H1 (cell line): ENCODE measurements at places on chromosomes 7 and 10.

DNA sequence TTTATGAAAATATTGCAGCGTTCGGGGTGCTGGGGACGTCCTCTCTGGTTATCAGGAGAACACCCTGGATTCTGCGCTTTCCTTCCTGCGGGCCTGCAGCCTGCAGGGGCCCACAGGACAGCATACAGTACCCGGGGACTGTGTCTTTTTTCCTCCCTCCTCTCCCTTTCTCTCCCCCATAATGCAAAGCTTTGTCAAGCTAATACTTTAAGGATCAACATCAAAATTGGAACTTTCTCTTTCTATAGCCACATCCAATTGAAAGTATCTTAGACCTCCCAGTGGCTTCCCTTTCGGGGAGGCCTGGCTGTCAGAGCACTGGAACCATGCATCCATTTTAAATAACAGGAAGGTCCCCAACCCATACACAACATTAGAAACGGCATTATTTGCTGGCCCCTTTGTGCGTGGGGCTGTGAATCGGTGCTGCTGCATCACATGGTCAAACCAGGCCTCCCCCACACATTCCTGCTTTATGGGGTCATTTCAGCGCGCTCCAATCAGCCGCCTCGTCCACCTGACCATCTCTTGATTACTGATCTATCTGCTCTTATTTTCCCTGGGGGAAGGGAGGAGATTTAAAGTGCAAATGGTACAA, 505.1 kb downstream of the DNAJB6 start:
- DNase-seq: no peak

GRCh38 chr7:117718116-117718835, 155.0 kb downstream of the CTTNBP2 start:
- no peak for DNase-seq

GRCh38 chr10:47365431-47366180, 17.4 kb downstream of the RBP3 start:
- DNase-seq: no peak

GRCh38 chr10:35442028-35442427, 105.7 kb downstream of the CCNY start:
- DNase-seq: no peak

GRCh38 chr7:106112972-106113421, 885 bp upstream of the SYPL1 start:
- DNase-seq: no peak

DNA sequence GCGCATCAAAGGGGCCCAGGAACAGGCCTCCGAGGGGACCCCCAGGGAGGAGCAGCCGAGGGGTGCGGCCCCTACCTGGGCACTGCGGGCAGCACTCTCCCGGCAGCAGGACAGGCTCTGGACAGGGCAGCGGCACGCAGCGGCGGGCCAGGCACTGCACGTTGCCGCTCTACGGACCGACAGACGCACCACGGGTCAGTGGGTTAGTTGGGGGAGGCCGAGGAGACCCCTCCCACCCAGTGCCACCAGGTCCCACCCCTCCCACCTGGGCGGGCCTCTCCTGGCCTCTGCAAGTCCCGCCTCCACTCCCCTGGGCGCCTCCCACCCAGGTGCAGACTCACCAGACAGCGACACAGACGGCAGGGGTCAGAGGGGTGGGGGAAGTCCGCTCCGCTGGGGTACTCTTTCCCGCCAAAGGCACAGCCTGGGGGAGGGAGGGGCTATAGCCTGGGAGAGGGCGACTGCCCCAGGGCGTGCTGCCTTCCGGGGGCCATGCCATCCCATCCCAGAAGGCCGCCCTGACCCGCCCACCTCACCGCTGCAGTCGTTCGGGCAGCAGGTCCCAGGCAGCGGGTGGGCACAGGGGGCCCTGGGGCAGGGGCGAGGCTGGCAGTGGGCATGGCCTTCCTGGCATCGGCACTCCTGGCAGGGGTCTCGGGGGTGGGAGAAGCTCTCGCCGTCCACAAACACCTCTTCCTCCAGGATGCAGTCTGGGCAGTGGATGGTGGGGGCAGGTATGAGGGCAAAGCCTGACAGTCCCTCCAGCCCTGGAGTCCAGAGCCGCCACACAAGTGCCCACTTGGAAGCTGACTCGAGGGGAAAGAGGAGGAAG, 19.2 kb downstream of the KCP start:
- no peak for DNase-seq

- no peak for DNase-seq
Observed at GRCh38 chr10:114181971-114182370, 2.8 kb downstream of the TDRD1 start.

- DNase-seq: peak; percentile 67
Observed at GRCh38 chr10:96089670-96090462, 40.2 kb upstream of the ZNF518A start.

GRCh38 chr7:2993868-2994267, 49.8 kb downstream of the CARD11 start:
- DNase-seq: no peak

GRCh38 chr7:100102950-100103840, 1.8 kb downstream of the AP4M1 start:
- no peak for DNase-seq

GRCh38 chr7:151517601-151518104, 2.0 kb downstream of the RHEB start:
- DNase-seq: no peak

DNA sequence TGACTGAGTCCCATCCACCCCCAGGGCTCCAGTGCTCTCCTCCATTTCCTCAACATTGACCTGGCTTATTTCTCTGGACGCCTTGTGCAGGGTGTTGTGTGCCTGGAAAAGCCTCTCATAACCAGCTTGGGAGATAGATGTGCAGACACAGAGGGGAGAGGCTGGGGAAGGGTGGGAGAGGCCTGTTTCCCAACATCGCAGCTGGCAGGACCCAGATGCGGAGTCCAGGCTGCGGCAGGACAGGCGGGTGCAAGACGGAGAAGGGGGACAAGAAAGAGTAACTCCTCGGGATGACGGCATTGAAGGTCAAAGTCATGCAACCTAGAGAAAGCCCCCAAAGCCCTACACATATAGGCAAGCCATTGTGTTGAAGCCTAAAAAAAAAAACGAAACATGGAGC, 54.1 kb upstream of the ANTXRL start:
- DNase-seq: no peak

DNA sequence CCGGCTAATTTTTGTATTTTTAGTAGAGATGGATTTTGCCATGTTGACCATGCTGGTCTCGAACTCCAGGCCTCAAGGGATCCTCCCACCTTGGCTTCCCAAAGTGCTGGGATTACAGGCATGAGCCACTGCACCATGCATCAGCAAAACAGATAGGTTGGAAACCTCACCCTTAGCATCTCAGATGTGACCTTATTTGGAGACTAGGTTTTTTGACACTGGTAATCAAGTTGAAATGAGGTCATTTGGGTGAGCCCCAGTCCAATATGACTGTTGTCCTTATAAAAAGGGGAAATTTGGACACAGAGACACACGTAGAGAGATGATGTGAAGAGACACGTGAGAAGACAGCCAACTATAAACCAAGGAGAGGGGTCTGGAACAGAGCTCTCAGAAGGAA, 42.5 kb upstream of the TPST1 start:
- no peak for DNase-seq

- no peak for DNase-seq
Observed at GRCh38 chr7:13846386-13846785, 143.1 kb downstream of the ETV1 start.

- no peak for DNase-seq
Observed at GRCh38 chr7:4712281-4713182, 30.4 kb downstream of the FOXK1 start.

DNA sequence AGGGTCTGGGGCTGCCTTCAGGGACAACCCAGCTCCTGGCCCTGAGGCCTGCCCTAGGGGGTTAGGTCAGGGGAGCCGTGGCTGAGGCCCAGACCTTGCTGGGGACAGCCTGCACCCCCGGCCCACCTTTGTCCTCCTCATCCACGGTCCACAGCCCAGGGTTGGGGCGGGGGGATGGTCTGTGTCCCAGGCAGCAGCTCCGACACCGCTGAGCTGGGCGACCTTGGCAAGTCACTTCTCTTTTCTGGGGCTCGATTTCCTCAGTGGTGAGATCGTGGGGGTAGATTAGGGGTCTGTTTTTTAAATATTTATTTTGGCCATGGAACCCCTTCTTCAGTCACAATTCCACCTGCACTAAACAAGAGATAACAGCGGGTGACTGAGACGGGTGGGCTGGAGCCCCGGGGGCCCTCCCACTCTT, 30.9 kb downstream of the DNAJB12 start:
- DNase-seq: no peak

- no peak for DNase-seq
Observed at GRCh38 chr7:26183545-26184280, 16.8 kb downstream of the HNRNPA2B1 start.

GRCh38 chr10:122054048-122055025, 65.4 kb downstream of the TACC2 start:
- DNase-seq: no peak

DNA sequence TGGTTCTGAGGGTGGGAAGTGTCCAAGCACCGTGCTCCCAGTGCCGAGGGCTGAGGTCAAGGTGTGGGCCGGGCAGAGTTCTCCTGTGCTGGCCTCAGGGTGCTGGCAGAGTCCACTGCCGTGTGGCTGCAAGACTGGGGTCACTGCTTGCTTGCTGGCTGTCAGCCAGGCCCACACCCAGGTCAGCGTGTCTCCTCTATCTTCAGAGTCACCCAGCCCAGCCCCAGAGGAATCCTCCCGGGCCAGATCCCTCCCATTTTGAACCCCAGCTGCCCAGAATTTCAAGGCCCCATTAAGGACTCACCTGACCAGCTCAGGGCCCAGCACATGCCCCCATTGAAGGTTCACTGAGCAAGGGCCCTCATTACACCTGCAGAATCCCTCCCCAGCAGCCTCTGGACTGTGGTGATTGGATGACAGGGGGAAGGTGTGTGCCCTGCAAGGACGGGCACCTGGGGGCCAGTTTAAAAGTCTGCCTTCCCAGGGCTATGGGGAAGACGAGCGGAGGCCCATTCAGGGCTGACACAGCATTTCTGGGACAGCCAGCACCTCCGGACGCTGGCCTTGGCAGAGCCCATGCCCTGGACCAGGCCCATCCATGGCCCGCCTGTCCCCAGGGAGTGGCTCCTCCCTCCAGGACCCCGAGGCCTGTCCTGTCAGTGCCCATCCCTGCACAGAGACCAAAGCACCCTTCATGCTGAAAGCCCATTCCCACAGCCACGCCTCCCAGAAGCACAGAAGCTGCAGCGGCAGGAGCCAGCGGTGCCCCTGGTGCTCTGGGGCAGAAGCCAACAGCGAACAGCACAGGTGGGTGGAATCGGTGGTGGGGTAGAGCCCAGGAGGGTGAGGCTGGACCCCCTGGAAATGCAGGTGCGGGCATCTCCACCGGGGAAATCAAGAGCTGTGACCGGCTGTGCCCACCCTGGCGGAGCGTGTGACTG, 45.1 kb upstream of the PPP2R2D start:
- DNase-seq: no peak

- DNase-seq: no peak
Observed at GRCh38 chr10:79148452-79149344, 79.9 kb downstream of the ZMIZ1 start.

- DNase-seq: no peak
Observed at GRCh38 chr10:23754179-23754578, 315.3 kb downstream of the OTUD1 start.

DNA sequence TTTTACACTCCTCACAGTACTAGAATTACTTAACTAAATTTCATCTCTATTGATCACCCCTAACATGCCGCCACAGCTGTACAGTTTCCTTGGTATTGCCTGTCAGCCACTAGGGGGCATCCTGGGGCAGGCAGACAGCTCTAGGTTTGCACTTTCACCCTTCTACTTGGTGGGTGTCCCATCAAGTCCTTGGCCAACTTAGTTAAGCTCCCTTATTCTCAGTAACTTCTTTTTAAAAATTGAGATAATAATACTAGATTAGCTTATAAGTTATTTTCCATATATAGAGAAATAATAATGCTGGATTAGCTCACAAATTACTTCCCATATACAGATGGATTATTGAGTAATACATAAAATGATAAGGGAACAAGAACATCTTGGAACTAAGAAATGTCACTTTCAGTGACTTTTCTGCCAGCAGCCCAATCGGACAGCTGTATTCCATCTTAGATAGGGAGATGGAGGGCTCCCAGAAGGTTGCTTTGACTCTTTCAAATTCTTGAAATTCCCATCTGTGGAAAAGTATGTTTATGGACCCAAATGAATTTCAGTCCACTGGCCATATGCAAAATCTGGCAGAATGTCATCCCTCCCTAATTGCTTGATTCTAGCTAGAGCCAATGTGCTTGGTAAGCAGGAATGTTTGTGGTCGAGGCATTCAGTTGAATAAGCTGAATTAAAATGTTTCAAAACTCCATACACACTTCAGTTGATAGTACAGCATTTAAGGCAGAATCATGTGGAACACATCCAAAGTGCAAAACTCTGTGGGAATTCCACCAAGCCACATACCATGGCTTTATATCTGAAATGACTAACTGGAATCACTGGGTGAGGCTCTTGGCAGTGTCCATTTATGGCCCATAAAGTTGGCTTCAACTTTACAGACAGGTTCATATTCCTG, 309.7 kb downstream of the CSTF2T start:
- DNase-seq: peak; percentile 75

DNA sequence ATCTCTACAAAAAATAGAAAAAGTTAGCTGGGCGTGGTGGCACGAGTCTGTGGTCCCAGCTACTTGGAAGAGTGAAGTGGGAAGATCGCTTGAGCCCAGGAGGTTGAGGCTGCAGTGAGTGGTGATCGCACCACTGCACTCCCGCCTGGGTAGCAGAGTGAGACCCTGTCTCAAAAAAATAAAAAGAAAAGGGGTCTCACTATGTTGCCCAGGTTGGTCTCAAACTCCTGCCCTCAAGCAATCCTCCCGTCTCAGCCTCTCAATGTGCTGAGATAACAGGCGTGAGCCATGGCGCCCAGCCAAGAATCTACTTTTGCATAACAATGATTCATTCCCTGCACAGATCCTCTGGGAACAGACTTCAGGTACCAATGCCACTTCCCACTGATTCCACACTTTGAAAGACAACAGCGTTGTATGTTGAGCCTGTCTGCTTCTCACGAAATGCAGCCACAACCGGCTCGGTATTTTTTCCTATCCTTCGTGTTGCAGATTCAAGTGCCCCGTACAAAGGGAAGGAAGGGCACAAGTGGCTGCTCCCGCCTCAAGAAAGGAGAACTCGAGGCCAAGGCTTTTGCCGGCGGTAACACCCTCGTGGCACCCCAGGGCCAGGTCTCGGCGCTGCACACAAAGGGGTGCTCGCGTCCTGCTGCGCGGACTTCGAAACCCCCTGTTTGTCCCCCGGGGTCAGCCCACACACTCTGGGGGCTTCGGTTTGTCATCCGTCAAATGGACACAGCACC, 745 bp downstream of the DAGLB start:
- no peak for DNase-seq

GRCh38 chr10:85045046-85045445, 716.7 kb downstream of the CCSER2 start:
- DNase-seq: no peak

DNA sequence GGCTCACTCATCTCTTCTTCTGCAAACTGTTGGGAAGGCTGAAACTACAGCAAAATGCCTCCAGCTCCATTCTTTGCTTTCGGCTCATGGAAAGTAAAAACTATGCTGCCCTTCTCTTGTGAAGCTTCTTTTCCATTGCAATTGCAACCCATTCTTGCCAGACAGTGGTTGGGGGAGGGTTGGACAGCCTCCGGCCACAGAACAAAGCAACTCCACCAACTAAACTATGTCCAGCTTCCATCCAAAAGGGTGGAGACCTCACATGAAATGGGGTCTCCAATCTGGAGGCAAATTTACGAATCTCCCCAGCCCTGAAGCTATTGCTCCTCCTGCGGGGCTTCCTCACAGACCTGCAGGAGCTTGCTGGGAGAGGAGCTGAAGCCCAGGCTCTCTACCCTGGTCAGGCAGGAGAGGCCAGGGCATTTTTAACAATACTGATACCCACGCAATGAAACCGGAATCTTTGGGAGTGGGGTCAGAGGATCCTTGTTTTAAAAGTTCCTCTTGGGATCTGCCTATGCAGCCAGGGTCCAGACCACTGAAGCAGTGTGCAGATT, 549 bp downstream of the GPNMB start:
- DNase-seq: no peak

- DNase-seq: no peak
Observed at GRCh38 chr7:84949067-84949466, 237.8 kb downstream of the SEMA3D start.
